ENCODE measurements at places on chromosomes 13 and 19.

- DNase-seq, result no peak
These were observed 3.7 kb downstream of the LIN37 start for GRCh38 chr19:35751839-35752745.

- no peak for DNase-seq
These were observed 126.9 kb downstream of the ITGBL1 start for GRCh38 chr13:101579281-101579802.

DNA sequence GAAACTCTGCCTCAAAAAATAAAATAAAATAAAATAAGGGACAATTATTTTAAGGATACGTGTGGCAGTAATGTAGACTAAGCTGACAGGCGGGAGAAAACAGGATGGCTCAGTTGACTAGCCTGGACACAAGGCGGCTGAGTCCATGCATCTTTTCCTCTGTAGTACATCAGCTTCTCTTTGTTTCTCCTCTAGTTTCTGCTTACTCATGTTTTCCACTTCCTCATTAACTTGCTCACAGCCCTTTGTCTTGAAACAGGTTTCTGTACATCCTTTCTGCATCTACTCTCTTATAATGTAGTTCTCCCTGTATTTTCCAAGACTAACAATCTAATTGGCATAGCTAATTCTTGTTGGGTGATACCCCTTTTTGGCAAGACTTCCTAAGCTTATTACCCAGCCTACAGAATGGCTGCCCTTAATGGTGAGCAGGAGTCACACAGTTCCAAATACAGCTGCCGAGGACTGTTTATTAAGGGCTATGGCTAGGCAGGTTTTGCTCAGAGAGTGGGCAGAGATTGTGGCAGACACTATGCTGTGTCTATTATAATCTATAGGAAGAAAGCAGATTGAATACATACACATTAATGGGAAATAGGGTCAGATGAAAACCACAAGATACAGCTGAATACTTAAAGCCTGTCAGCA is 58.7 kb upstream of the KLF5 start:
- DNase-seq, result no peak

DNA sequence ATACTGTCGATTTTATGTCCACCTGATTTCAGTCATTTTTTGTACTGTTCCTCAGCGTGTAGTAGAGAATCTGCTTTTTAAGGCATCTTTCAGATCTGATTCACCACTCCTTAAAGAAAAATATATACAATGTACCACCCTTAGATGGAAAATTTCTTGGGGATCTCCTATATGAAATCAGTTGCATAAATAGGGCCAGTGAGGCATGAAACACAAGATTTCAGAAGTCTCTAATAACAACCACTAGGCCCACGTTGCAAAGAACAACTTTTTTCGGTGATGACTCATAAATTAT is 1.4 kb downstream of the USP12 start:
- no peak for DNase-seq

Data from stimulated activated CD8-positive, alpha-beta memory T cell treated with anti-CD3 and anti-CD28 coated beads, Interleukin-4, amount 100 ng/mL, for 1 hour (primary cell).